ENCODE measurements at places on chromosomes 5 and 9. TPM values are rescaled to one million over a fixed set of nuclear protein-coding genes. Genes with fewer than 3 reads are reported as not detected.

ANAPC2 gene
- total RNA-seq: 22.9 TPM

TBC1D2 gene
- total RNA-seq: 56.4 TPM

BARX1 gene
- not detected for total RNA-seq

FOXD4L4 gene
- not detected for total RNA-seq

NEUROG1 gene
- total RNA-seq: not detected

IL9 gene
- total RNA-seq: not detected

IL17B gene
- total RNA-seq: not detected

ITK gene
- 1.3 TPM for total RNA-seq
